ENCODE measurements at places on chromosomes 12 and 14.

GRCh38 chr14:100781952-100782351 is 44.0 kb upstream of the MEG3 start:
- DNase-seq = no peak

DNA sequence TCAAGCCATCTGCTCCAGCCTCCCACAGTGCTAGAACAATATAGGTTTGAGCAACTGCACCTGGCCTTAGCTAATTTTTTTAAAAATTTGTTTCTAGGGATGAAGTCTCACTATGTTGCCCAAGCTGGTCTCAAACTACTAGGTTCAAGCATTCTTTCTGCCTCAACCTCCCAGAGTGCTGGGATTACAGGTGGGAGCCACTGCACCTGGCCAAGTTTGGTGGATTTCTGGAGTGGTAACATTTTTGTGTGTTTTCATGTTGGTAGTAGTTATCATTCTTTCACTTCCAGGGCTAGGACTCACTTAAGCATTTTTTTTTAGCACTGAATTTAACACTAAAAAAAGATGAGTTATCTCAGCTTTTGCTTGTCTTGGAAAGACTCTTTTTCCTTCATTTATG is 328.0 kb upstream of the RGS6 start:
- no peak for DNase-seq

DNA sequence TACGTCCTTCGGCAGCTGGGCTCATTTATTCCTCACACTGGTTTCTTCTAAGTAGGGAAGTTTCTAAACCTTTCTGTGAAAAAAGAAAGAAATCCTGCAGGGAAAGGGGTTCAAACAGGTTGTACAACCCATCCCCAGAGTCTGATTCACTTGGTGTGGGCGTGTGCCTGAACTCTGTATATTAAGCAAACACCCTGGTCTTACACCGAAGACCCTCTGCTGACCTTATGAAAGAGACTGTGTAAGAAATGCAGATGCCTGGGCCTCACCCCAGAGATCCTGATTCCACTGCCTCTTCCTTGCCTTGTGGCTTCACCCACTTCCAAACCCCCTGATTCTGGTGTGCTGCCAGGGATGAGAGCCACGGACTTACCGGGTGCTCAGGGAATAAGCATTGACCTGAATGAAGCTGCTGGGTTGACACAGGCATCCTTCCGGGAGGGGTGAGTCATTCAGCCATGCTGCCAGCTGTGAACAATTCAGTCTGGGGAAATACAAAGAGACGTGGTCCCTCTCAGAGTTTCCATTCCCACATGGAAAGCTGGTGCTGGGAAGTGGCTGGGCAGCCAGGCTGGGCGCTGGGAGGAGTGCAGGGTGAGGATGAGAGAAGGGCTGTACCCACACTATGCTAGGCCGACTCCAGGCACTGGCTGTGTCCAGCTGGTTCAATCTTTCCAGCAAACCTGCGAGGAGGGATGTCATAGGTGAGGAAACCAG is 26.5 kb upstream of the ACTN1 start:
- no peak for DNase-seq

DNA sequence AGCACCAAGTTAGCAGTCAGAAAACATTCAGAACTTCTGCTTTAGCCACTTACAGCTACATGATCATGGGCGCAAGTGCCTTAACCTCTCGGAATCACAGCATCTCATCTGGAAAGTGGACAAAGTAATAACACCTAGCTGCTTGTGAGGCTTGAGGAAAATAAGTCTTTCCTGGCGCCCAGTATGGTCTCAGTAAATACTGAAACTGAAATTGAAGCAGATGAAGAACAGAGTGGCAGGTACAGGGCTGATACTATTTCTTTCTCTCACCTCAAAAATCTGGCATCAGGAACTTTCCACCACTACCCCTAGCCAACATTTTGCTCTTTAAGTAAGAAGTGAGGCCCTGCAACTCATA is 129.7 kb upstream of the FUT8 start:
- DNase-seq = no peak

- DNase-seq = peak; percentile 44
Observed at GRCh38 chr14:65949711-65950516, 536.3 kb upstream of the CCDC196 start.

DNA sequence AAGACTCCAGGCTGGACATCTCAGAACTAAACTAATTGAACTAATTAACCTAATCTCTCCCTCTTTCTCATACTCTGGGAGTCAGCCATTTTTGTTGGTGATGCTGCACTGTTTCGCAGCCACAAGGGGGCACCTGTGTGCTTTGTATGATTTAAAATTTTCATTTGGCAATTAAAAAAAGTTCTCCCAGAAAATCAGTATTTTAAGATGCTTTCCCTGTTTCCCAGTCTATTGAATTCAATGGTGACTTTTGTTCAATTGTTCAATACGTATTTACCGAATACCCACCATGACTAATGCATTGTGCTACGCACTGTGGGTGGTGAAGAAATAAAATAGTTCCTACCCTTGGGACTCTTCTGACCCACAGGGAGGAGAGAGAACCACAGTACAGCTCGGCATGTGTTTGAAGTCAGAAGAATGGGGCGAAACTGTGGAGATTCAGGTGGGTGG is 63.7 kb downstream of the ZNF664 start:
- DNase-seq = peak; percentile 49

- DNase-seq = no peak
Observed at GRCh38 chr12:13039328-13039956, 4.7 kb upstream of the FAM234B start.

DNA sequence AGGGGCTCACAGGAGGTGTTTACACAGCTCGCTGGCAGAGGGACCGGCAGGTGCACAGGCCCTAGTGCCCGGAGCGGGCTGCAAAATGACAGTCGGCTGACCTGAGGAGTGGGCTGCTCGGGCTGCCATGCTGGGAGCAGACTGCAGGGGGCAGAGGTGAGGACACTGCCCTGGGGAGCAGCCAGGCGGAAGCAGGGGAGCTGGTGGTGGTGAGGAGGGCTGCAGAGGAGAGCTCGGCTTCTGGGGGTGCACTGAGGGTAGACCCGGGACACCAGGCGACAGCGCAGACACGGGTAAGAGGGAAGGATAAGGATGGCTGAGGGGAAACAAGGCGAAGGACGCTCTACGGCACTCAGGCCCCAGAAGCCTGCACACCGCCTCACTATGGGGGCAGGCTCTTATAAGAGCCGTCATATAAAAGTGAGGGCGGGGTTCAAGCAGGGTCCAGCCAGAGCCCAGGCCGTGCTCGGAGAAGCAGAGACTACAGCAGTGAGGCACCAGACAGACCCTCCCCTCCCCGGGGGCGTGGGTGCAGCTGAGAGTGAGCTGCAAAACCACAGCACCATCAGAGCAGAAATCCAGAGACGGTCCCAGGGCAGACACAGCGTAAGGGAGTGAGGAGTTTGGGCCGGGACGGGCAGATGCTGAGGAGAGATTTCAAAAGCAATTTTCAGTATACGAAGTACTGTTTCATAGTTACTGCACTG is 62.5 kb downstream of the CCDC88C start:
- no peak for DNase-seq

DNA sequence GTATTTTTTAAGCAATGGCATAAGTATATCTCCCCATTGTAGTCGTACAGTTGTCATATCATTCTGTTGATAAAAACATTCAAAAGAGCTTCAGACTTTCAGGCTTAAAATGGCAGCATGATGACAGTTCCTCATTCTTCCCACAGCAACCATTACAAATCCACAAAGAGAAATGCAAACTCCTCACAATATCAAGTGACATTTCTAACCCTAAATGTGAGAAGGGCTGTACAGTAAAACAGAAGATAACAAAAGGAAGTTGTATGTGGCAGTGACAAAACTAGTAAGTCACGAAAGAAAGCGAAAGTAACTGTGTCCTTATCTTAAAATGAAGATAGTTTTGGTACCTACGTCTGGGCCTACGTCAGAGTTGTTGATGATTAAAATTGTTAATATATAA is 46.7 kb downstream of the GXYLT1 start:
- no peak for DNase-seq

GRCh38 chr12:16369156-16369555 is 21.7 kb downstream of the MGST1 start:
- DNase-seq = no peak

- peak; percentile 74 for DNase-seq
Observed at GRCh38 chr12:48996794-48997718, 2.1 kb downstream of the DDN start.

GRCh38 chr12:94760786-94761185 is 110.4 kb upstream of the TMCC3 start:
- no peak for DNase-seq

DNA sequence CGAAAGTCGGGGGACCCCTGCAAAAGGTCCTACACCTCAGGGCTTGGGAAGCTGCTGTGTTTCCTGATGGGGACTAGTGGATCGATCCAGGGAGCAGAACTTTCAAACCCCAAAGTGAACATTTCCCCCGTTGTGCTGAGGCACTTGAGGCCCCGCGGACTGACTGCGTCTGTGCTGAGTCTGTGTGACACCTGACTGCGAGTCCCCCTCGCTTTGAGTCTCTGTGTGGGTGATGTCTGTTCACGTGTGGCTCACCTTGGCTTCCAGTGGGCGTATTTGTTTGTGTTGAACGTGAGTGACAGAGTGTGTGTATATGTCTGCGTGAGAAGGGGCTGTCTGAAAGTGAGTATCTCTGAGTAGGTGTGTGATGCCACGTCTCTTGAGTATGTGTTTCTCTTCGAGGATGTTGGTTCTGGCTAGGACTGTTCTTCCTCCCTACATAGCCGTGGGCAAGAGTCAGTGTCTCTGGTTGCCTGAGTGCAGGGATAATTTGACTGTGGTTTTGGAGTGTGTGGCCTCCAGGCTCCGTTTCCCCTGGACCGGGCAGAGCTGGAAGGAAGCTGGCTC is 1.3 kb downstream of the TEAD4 start:
- DNase-seq = no peak

DNA sequence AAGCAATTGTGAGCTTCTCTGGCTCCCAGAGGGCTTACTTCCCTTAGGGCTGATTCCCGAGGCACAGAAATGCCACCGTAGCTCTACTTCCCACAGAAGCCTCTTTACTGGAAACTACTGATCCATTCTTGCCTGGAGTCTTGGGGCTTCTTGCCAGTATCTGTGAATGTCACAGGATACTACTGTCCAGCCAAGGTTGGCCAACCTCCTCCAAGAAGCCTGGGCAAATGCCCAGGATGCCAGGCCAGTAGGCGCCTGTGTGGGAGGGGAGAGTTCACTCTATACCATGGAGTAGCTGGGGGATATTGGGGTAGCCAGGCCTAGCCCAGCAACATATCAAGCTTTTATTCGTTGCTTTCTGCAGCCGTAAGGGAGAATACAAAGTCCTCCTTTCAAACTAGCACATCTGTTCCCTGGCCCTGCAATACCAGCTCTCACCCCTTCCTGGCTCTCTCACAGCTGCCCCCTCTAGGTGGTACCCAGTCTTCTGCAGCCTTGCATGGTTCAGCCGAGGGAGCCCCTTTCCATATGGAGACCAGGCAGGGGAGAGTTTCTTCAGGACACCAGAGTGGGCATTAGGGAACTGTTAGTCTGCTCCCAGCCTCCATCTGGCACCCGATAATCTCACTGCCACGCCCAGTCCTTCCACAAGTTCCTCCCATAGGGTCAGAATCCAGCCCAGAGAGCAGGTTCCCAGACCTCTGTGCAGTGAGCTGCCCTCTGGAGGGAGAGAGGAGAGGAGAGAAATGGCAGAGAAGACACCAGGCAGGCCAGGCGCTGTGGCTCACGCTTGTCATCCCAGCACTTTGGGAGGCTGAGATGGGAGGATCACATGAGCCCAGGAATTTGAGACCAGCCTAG is 24.3 kb upstream of the PLEK2 start:
- DNase-seq = no peak

DNA sequence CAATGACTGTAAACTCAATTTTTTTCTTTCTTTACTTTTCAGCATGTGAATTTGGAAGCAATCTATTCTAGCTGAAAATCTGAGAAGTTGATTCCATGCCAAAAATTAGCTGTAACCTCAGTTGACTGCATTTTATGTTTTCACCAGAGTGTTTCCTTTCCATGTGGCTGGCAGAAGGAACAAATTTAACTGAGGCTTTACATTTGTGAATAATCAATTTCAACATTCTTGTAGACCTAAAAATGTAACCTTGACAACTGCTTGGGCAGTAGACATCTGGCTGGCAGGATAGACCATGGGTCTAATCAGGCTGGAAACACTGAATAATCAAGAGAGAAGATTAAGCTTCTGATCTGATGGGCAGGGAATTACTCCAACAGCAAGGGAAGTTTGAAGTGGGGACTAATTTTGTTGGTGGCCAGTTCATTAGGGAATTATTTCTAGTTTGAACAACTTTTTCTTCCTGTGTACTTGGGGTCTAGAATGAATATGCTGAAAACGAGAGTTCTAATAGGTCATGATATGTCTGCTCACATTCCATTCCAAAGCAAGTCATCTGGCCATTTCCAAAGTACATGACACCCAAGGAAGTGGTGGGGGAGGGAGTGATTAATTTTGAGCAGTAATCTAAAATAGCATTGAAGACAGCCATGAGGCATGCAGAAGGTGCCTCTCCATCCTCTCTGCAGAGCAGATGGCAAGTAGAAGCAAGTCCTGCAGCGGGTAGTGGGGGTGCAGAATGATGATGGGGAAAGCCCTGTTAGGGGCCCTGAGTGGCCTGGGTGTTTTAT is 68.2 kb downstream of the ATP23 start:
- DNase-seq = no peak

GRCh38 chr12:79514730-79515529 is 175.8 kb downstream of the PAWR start:
- DNase-seq = no peak

DNA sequence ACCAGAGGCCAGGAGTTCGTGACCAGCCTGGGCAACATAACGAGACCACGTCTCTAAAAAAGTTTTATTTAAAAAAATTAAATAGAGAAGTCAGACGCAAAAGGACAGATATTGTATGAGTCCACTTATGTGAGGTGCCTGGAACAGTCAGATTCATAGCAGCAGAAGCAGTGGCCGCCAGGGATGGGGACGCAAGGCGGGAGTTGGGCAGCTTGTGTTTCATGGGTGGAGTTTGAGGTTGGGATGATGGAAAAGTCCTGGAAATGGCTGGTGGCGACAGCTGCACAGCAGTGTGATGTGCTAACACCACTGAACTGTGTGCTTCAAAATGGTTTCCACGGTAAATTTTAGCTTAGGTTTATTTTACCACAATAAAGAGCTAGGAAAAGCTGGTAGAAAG is 57.6 kb upstream of the DDX11 start:
- DNase-seq = no peak

GRCh38 chr12:97752129-97752528 is 289.5 kb downstream of the RMST start:
- DNase-seq = no peak

Measured in DND-41 (cell line).